Esophagus squamous epithelium (tissue), 5 donors: ENCODE measurements at places on chromosomes 2 and 18.

- no peak for DNase-seq
Observed at GRCh38 chr2:152115952-152116351, 17.1 kb upstream of the CACNB4 start.

GRCh38 chr2:181357979-181358378, 99.2 kb upstream of the ITGA4 start:
- no peak for DNase-seq

- DNase-seq, result no peak
Observed at GRCh38 chr2:237888389-237888788, 29.0 kb downstream of the RAMP1 start.

DNA sequence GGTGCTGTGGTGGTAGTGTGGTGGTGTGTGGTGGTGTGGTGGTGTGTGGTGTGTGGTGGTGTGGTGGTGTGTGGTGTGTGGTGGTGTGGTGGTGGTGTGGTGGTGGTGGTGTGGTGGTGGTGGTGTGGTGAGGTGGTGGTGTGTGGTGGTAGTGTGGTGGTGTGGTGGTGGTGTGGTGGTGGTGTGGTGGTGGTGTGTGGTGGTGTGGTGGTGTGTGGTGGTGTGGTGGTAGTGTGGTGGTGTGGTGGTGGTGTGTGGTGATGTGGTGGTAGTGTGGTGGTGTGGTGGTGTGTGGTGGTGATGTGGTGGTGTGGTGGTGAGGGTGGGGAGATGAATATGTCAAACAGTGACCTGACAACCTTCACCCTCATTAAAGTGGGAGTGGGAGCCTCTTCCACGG, 55.6 kb upstream of the DLGAP1 start:
- no peak for DNase-seq

DNA sequence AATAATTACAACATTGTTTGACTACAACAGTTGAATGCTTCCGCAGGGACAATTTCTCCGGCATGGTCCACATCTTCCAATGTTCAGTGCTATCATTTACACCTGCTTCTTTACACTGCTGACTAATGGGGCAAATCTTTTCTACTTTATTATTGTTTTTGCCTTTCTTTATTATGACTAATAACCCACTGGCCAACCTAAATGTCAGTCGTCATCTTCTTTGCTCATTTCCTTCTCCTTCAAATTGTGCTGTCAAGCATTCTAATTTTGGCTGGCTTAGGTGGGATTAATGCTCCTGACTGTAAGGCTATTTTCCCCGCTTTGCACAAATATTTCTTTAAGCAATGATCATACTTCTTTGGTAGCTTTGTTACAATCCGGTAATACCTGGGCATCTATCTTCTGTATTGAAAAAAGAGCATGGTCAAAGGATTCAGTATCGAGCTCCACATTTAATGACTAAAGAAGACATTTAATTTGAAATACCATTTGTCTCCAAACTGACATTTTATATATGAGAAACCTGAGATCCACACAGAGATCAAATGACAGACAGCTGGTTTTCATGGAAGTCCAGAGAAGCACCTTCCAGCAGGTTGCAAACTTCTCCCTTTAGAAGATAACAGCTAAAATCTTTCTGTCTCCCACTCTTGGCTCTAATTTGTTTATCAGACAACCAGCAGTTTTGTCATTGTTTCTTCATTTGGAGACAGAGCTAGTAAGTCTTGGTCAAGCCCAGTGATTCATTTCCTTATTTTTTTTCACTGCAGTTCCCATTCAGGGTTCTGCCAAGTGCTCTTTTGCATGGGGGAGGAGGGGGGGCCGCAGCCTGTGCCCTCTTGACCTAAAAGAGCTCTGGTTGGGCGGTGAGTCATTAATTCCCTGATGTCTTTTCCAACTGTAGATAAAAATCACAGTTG, 132.9 kb downstream of the SOCS6 start:
- no peak for DNase-seq

- DNase-seq, result no peak
Observed at GRCh38 chr2:49619804-49620203, 465.5 kb upstream of the FSHR start.

- no peak for DNase-seq
Observed at GRCh38 chr2:144377914-144378313, 142.0 kb downstream of the ZEB2 start.

GRCh38 chr2:69469784-69470183, 32.5 kb upstream of the NFU1 start:
- no peak for DNase-seq

DNA sequence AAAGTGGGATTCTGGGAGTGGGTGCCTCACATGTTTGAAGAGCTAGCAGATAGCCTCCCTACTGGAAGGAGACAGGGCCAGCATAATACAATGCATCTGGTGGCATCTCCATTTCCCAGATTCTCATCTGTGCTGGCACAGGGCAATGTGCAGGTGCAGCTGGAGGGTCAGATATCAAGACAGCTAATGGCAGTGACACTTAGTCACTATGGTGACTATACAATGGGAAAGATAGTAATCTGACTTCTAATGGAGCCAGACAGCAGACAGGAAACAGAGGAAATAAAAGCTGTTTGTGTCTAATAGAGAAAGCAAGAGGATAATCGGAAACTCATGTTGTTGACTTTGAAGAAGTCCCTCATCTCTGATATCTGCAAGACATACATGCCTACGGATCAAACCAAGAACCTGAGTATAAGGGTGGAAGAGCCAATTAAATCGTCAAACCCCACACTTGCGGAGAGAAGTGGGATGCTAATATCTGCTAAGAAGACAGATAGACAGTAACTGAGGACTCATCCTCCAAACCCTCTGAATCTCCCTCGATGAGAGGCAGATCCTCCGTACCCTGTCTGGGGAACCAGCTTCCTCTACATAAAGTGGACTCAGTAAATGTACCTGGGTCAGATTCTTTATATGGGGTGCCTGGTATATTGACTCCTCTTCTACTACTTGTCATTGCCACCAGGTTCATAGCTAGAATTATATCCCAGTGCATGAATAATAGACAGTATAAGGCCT, 692.7 kb downstream of the SOCS6 start:
- no peak for DNase-seq

- DNase-seq, result no peak
Observed at GRCh38 chr18:35477974-35478373, 19.8 kb downstream of the INO80C start.

DNA sequence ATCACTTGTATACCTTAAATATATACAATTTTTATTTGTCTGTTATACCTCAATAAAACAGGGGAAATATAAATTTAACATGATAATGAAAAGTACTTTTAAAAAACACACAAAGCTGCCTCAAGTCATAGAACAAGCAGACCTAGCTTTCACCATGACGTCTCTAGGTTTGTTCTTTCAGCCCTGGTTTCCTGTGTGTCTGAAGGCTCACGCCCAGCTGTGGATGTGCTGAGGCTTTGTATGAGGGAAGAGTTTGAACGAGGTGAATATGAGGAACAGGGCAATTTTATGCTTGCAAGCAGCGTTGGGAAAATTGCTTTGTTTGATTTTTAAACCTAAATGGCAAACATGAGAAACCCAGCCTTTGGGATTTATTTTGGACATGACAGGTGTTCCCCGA, 15.3 kb downstream of the SH3RF3 start:
- DNase-seq, result no peak

- DNase-seq, result no peak
Observed at GRCh38 chr2:54158311-54158710, 42.9 kb downstream of the ACYP2 start.

GRCh38 chr2:209663139-209663538, 108.5 kb upstream of the UNC80 start:
- no peak for DNase-seq

DNA sequence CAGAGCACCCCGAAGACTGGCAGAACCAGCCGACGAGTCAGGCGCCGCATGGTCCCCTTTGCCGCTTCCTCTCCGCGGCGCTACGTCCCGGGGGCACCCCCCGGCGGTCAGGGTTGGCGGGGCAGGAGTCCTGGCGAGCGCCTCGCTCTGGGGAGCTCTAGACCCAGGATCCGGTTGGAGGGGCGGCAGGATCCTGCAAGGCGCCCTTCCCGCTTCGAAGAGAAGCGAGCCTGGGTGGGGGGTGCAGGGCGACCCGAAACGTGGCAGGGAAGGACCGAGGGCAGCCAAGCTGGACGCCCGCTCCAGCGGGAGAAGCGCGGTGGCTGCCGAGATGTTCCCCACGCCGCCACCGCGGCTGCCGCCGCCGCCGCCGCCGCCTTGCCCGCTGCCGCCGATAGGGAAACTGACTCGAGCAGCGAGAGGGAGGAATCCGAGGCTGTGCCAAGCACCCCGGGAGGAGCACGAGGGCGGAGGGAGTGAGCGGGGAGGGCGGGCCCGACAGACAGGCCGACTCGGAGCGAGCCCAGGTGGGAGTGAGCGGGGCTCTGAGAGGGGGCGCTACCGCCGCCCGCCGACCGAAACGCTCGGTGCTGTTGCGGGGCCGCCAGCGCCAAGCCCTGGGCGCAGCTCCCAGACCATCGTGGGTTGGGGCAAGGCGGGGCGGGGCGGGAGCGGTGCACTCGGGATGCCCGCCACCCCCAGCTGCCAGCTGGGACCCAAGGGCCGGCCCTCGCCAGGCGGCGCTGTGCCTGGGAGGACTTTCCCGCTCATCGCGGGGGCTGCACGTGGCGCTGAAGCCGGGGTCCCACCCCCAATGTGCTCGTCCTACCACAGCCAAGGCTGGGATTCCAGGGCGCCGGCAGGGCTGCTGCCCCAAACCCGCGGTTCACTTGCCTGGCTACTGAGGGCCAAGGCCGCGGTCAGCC, at the start of gene GALNT14:
Gene GALNT14 (minus strand): TSS at position 404 of the 926 bp plus-strand sequence. CDS start 354 bp downstream, at position 50.
- no peak for DNase-seq

DNA sequence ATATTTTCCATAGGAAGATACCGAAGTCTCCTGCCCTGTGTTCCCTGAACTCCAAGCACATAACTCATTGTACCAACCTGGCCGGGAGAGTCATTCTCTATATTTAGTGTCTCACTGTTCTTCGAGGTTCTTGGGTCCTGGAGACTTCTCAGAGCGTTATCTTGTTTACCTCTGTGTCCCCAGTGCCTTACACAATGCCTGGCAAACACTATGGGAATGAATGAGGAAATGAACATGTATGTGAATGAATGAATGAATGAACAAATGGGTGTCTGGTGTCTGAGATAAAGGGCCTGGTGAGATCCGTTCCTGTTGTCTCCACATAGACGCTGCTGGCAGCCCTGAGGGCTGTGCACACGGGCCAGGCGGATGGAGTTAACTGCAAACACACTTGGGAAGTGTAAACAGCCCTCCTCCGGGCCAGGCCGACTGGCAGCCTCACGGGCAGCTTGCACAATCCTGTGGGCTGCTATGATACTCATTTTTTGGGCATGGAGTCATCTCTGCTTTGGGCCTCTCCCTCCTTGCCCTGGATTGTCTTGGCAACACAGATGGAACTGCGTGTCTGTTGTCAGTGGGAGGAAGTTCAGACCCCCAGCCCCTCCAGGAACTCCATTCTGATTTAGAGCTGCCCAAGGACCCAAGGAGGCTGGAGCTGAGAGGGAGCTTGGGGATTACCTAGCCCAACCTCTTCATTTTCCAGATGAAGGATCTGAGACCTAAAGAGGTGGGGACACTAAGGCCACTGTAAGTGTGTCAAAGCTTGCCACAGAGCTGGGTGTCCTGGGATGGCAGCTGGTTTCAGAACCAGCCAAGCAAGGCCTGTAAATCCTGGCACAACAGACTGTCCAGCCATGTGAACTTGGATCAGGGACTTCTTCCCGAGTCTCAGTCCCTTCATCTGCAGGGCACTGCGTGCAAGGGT, 124.4 kb downstream of the INHBB start:
- DNase-seq, result no peak

GRCh38 chr2:185316383-185316782, 422.2 kb upstream of the FSIP2 start:
- no peak for DNase-seq

GRCh38 chr2:11011359-11011758, 99.6 kb downstream of the KCNF1 start:
- DNase-seq, result no peak
